ENCODE measurements at places on chromosomes 12 and 14.

DNA sequence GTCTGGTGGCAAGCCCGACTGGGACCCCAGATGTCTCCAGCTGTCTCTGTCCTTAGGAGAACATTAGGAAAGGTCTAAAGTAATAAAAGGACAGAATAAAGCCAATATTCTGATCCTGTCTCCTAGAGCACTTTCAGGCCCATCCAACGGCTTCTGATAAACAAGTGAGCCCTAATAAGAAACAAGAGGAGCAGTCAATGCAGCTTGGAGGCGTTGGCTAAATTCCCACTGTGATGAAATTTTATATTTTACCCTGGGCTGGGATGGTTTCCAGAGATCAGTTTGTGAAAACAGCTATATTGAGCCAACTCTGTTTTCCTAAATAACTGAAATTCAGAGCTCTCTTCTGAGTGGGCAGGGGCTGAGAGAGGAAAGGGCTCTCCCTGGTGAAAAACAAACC, 55.5 kb upstream of the SRRM4 start:
- no peak for DNase-seq

DNA sequence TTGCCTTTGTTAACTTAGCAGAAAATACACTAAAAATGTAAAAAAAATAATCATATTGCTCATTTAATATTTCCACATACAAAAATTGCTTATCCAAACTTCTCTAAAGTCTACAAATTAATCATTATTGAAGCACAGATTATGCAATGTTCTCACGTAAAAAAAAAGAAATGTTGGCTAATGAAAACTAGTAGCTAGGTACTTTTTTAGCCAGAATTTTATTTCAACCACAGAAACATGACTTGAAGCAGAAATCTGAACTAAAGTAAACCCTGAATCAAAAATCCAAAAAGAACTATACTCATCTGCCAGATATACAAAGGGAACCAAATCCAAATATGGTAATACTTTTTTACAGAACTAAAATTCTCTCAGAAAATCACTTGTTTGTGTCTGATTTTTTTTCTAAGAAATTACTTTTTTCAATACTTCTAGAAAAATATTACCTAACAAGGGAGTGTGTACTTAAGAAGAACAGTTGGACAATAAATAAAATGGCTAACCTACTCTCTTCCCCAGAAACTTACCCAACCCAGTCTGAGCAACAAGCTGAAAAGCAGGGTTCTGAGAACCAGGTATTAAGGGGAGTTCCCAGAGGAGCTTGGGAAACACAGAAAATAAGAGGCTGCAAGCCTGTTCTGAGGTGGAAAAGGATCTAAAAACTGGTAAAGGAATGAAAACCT, 78.4 kb upstream of the RAP1B start:
- DNase-seq: no peak

GRCh38 chr12:26870491-26871419, 37.8 kb upstream of the ITPR2 start:
- no peak for DNase-seq

- DNase-seq: no peak
Measured at GRCh38 chr14:21300892-21301291, 21.0 kb downstream of the RPGRIP1 start.

DNA sequence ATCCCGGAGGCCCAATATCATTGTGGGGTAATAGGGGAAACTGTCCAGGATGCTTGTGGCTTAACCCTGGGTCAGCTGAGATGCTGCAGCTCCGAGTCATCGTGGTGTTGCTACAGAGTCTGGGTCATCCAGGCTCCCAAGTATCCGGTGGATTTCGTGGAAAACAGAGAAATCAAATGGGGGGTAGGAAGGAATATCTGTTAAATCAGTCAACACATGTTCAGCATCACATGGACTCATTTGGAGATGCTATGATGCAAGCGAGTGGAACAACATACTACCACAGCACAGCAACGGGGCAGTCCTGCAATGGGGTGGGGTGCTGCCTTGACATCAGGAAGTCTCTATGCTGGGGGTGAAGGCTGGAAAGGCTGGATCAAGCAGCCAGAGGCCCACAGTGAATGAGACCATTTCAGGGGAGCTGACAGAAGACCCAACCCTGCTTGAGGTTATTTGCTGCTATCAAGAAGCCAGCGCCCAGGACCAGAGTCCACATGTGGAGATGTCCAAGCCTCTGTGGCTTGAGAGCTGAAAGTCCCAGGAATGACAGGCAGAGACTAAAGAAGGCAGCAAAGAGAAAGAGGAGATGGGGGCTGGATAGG, 22.9 kb downstream of the VDR start:
- no peak for DNase-seq

- DNase-seq: no peak
Measured at GRCh38 chr12:41011939-41012338, 176.2 kb upstream of the PDZRN4 start.

DNA sequence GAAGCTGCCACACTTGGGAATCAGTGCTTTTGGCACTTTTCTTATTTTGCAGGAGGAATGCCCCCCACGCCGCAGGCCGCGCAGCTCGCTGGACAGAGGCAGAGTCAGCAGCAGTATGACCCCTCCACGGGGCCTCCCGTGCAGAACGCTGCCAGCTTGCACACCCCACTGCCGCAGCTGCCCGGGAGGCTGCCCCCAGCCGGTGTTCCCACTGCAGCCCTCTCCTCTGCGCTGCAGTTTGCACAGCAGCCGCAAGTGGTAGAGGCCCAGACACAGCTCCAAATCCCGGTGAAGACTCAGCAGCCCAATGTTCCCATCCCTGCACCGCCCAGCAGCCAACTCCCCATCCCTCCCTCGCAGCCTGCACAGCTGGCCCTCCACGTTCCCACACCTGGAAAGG, 32.3 kb downstream of the EP400 start:
- DNase-seq: no peak

GRCh38 chr12:76920172-76921099, 41.6 kb upstream of the CSRP2 start:
- DNase-seq: no peak

DNA sequence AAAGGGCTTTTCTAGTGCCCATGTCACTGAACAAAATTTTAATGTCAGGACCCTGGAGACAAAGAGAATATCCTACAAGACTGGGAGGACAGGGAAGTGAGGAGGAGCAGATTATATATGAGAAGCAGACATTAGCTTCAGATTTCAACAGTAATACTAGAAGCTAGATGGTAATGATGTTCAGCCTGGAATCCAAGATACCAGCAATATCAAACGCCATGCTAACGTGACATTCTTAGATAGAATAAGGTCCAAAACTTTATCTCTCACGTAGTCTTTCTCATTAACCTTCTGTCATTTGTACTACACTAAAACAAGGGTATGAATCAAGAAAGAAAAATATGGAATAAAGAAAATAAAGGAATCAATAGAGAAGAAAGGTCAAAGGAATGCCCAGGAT, 18.7 kb downstream of the SOS2 start:
- no peak for DNase-seq

DNA sequence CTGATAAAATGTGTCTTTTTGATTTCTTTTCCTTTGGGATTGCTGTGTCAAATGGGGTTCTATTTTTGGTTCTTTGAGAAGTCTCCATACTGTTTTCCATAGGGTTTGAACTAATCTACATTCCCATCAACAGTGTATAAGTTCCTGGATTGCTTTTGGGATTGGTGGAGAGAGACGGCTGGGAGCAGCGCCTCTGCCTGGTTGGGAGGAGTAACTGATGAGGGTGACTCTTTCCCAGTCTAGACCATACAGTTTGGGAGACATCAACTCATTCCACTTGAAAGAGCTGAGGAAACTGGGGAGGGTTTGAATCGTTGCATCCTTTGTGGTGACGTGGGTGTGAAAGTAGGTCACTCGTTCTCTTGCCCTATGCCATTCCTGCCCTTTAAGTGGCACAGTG, 42.3 kb upstream of the KCNA1 start:
- no peak for DNase-seq

- no peak for DNase-seq
Measured at GRCh38 chr14:24150567-24150966, 3.3 kb downstream of the RNF31 start.

DNA sequence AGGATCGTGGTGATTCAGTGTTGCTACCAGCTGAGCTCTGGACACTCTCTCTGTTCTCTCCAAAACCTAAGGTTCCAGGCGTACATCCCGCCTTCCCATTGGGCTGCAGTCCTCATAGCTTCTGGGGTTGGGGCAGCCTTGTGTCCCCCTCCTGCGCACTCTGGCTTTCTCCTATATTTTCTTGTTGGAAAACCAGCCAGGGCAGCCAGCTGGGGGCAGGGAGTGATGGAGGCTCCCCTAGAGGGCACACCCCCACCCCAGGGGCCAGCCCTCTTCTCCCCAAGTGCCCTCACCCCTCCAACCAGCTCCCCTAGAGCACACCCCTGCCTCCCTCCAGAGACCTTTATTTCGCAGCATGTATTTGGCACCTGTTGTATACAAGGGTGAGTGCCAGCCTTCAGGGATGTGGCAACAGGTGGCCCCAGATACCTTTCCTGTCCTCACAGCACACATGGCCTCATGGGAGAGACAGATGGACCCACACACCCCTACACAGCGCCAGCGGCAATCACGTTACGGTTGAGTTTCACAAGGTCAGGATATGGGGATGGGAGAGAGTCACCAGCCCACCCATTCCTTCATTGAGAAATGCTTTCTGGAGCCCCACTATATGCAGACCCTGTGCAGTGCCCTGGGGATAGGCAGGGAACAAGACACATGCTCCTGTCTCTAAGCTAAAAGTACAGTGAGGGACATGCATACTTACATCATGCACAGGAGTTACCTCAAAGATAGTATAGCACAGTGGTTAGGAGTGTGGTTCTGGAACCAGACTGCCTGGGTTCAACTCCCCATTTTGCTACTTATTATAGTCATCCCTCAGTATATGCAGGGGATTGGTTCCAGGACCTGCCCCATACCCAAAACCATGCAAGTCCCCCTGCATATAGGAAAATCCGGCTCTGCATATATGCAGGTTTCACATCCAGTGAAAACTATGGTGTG, 141.1 kb downstream of the PHETA1 start:
- no peak for DNase-seq

DNA sequence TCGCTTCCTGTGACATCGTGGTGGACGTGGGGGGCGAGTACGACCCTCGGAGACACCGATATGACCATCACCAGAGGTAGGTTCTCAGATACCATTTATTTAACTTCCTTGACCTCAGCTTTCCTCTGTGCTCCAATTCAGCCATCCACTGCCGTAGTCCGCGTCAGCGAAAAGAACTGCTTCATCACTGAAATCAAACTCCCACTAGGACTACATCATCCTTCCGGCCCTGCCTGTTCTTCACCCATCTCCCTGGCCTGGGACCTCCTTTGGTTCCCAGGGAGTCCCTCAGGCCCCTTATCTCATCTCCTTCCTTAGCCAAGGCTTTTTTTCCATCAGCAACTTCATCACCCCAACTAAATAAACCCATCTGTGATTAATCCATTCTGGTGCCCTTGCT, 692 bp downstream of the MYG1 start:
- no peak for DNase-seq

GRCh38 chr12:11707535-11707934, 58.1 kb downstream of the ETV6 start:
- peak; percentile 43 for DNase-seq

DNA sequence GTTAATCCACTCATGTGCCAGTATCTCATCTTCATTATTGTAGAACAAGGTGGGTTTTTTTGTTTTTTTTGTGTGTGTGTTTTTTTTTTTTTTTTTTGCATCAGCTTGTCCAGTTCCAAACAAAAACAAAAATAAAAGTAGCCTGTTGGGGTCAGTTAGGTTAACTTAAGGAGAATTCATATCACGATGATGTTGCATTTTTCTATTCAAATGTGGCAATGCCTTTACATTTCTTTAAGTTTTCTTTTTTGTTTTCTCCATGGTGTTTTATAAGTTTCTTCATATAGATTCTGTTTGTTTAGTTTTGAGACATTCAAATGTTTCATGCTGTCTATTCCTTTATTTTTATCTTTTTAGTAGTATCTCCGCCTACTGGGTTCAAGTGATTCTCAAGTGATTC, 16.2 kb upstream of the CATSPERB start:
- no peak for DNase-seq

DNA sequence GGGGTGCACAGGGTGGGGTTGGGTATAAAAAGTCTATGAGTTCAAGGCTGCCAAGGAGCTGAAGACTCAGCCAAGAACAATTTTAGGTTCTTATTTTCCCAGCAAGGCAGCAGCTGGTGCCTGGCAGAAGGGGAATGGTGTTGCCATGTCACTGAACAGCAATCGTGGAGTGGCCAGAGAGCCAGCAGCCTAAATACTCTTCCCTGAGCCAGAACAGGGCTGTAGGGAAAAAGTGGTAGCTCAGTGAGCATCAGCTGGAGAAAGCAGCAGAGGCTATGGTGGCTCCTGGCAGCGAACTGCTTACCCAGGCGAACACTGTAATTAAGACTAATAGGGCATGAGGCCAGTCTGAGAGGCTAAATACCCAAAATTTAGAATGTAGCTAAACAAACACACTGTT, 334.9 kb downstream of the RMST start:
- DNase-seq: no peak

DNA sequence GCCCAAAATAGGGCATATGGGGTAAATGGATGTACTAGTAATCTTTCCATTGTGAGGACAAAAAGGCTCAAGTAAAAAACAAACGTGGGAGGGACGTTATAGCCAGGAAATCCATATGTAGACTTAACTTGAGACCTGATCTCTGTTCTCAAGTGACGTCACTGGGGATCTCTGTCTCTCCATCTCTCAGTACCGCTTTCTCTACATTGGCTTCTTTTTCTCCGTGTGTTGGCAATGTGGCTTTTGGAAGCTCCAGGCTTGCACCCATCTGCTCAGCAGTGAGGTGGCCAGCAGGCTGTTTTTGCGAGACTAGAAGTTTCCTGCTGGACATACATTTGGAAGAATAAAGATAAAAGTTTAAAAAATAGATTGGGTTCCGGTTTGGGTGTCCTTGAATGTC, 66.0 kb upstream of the NRXN3 start:
- DNase-seq: no peak

DNA sequence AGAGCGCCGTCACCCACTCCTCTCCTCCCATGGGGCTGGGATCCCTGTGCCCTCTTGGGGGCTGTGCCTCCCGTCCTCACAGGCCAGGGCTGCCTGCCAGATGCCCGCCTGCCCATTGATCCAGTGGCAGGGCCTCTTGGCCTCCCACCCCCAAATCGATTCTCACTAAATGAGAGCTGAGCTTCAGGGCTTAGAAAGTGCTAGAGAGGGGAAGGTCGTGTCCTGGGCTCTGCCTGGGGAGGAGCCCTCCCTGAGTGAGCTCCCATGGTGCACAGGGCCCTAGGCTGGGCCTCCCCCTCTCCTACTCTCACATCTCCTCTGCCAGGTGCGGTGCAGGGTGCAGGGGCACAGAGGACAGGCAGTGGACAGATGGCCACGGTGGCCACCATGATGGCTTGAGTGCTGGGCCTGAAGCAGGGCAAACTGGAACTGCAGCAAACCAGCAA, 9.2 kb downstream of the BEGAIN start:
- no peak for DNase-seq

DNA sequence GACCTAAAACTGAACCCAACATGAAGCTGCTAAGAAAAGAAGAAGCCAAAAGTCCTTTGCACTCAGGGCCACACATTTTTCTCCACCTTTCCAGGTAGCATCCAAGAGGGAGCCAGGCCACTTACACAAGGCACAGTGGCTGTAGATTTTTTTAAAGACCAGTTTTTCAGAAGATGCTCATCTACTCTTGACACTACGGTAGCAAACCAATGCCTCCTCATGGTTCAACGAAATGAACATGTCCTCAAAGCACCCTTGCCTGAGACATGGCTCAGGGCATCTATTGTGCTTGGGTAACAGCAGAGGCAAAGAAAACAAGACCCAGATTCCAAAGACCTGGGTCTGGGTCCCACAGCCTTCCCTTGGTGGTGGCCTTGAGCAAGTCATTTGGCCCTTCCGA, 22.3 kb downstream of the PRIMA1 start:
- no peak for DNase-seq

GRCh38 chr12:121668750-121669520, 519 bp downstream of the MORN3 start:
- DNase-seq: no peak

- peak; percentile 71 for DNase-seq
Measured at GRCh38 chr12:11553871-11554533, 95.5 kb upstream of the ETV6 start.

Measured in NCI-H345 (cell line).